ENCODE measurements at places on chromosomes 5 and 9.

DNA sequence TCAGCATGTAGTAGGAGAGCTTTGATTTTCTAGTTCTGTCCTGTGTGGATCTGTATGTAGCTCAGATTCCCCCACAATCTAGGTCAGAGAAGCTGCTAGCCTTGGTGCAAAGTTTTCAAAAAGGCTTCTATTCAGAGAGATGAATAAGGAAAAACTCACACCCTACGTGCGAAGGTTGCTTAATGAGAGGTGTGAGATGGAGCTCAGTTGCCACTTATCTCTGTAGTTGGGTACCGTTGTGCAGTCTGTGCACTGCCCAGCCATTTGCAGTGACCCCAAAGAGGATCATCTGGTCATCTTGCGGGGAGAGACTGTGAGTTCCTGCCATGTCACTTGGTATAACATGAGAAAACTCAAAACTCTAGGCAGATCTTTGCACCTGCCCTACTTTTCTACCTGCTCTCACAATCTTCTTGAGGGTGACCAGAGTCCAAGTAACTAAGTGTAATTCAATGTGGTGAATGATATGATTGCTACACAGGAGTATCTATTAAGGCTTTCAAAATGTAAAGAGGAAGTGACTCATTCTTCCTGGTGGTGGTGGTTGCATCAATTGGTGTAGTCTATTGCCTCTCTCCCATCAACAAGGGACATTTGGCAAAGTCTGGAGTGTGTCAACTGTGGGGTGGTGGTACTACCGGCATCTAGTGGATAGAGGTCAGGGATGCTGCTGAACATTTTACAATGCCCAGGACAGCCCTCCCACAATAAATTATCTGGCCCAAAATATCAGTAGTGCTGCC lies 65.2 kb downstream of the TMC1 start:
- peak; percentile 6 for DNase-seq

DNA sequence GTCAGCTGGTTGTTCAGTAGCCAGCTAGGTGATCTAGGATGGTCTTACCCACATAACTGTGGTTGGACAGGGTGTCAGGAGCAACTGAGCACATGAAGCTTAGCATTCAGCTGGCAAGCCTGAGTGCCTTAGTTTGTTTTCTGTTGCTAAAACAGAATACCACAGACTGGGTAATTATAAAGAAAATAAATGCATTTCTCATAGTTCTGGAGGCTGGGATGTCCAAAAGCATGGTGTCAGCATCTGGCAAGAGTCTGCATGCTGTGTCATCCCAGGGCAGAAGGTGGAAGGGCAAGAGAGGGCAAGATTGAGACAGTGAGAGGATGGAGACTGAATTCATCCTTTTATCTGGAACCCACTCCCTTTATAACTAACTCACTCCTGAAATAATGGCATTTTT lies 921.5 kb downstream of the TLE4 start:
- no peak for DNase-seq

GRCh38 chr9:70007831-70008230 lies 35.8 kb upstream of the MAMDC2 start:
- no peak for DNase-seq

GRCh38 chr5:141508798-141509611 lies 20.1 kb downstream of the PCDHGC5 start:
- no peak for DNase-seq

DNA sequence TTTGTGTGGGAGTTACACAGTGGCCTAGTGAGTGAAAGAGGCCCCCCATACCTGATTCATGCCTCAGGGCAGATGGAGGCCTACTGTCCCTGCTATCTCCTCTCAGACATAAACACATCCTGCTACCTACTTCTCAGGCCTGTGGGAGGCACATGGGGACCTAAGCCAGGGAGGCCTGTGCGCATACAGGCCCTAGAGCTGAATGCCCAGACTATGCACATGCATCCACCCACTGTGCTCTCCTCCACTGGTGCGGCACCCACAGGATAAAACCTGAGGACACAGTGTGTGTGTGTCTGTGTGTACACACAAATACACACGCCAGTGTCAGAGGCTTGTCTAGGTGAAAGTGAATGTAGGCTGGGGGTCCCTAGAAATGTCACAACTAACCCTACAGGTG lies 1.4 kb downstream of the PAX5 start:
- no peak for DNase-seq

DNA sequence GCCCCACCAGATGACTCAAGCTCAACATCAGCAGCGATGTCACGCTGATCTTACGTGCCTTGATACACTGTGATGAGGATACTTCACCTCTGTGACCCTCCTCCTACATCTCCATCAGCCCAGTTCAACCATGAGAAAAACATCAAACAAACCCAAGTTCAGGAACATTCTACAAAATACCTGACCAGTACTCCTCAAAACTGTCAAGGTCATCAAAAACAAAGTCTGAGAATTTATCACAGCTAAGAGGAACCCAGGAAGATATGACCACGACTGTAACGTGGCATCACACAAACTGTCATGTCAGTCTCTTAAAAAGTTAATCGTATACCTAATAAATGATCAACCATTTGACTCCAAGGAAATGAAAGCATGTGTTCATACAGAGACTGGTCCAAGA lies 90.8 kb downstream of the COL23A1 start:
- no peak for DNase-seq

- no peak for DNase-seq
These were observed 26.1 kb upstream of the RNU6ATAC start for GRCh38 chr9:134190232-134191121.

- no peak for DNase-seq
These were observed 176.1 kb downstream of the GADD45G start for GRCh38 chr9:89780959-89781358.

DNA sequence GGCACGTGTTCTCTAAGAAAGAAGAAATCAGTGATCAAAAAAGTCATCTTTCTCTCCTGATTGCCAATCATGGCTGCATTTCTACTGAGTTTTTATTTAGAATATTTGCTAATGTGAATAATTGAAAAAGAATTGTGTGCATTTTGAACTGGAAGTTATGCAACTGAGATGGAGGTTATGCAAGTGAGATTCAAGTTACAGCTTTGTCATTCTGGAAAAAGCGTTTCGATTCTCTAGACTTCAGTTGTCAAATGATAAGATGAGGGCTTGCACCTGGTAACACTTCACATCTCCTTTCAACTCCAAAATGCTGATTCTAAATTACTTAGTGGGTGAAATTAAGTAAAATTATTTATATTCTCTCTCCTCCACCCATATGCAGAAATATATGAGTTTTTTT lies 36.4 kb downstream of the C6 start:
- DNase-seq = no peak

DNA sequence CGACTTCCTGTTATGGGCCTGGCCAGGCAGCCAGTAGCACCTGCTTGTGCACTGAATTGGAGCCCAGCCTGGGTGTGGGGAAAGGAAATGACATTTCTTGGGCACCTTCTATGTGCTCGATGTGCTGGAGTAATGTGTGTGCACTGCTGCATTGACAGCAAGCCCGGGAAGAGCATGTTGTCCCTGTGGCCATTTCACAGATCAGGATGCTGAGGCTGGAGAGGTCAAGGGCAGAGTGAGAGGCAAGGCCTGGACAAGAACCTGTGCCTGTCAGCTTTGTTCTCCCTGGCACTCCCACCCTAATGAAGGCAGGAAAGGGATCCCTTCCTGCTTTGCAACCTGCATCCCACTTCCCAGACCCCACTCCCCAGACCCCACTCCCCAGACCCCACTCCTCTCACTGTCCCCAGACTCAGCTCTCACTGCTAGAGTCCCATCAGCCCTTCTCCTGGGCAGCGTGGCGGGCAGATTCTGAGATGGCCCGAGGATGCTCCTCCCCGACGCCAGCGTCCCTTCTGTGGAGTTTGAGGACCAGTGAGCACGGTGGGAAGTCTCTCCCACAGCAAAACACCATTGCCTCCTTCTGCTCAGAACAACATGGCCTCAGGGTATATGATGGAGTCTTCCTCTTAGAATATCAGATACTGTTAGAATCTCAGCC lies 49.6 kb downstream of the BARX1 start:
- no peak for DNase-seq

DNA sequence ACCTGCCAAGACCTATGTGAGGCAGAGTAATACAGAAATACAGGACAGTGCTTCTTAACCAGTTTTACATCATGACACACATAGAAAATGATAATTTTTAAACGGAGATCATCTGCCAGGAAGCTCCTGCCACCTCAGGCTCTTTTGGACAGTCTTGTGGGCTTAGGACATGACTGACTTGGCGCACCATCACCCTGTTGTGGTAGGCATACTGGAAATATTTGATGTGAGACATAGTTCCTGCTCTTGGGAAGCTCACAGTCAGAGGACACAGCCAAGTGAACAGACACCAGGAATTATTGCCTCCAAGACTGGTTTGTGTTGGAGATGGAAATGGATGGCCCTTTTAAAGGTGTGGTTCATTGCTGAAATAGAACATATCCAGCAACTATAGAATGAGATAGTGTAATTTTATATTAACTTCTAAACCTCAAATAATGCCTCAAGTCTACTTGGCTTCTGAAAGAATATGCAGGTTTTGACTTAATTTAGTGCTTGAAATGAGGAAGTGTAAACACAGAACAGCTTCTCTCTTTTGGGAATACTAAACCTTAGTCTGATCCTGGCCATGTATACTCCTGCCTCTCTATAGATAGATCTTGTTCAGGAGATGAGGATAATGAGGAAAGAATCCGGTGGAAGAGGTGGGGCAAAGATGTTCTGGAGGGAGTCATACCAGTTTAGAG lies 19.7 kb downstream of the CPEB4 start:
- no peak for DNase-seq

GRCh38 chr5:168772316-168772961 lies 193.3 kb upstream of the PANK3 start:
- no peak for DNase-seq

DNA sequence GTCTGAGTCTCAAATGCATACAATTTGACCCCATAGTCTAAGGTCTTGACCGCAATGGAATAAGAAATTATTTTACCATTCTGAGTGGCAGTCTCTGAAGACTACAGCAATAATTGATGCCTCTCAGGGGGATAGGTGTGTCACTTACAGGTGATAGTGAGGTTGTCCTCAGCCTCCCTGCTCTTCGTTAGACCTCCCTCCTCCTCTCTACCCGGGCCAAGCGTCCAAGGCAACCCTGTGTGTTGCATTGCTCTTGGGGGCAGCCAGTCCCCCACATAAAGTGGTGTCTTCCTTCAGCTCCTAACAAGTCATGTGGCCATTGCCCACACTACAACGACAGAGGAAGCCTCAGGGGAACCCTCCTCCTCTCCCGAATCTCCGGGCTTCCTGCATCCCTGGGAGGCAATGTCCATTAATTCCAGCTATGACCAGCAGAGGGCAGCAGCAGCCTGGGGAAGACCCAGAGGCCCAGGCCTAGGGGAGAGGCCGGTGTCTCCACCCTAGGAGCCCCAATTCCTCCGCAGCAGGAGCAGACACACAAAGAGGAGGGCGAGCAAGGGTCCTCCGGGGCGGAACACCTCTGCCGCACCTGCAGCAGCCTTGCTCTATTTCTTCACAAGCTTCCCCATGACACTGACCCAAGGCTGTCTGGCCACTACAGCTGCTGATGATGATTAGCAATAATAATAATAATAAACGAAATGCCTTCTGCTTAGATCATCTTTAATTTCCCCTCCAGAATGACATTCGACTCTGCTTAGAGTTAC lies 134.8 kb downstream of the KCNIP1 start:
- peak; percentile 34 for DNase-seq

GRCh38 chr5:150302301-150303069 lies at the start of gene ARSI:
ARSI (minus strand) TSS chr5:150302905; CDS start chr5:150302373, 532 bp downstream.
- no peak for DNase-seq

- DNase-seq = no peak
These were observed 5.7 kb downstream of the QSOX2 start for GRCh38 chr9:136239983-136240330.

DNA sequence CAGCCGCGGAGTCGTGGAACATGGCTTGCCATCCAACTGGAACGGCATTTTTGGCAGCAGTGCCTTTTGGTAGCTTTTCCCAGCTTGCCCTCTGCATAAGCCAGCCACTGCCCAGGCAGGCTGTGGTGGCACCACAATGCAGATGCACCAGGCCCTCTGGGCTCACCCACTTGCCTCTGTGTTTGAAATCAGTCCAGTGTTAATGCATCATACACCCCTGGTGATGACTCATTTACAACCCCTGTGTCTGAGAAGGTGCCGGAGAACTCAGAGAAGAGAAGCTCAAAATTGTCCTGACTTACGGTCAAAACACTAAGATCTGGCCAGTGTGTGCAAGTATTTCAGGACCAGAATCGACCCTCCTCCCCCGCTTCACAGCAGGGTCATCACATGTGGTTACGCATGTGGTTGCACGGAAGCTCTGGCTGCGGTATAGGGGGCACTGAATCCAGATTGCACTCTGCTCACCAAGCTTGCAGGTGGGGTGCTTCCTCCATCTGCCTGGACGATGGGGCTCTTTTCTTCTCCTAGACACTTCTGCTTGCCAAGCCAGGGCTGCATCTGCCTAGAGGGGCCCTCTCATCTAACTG lies 66.5 kb upstream of the SMIM15 start:
- DNase-seq = peak; percentile 5

DNA sequence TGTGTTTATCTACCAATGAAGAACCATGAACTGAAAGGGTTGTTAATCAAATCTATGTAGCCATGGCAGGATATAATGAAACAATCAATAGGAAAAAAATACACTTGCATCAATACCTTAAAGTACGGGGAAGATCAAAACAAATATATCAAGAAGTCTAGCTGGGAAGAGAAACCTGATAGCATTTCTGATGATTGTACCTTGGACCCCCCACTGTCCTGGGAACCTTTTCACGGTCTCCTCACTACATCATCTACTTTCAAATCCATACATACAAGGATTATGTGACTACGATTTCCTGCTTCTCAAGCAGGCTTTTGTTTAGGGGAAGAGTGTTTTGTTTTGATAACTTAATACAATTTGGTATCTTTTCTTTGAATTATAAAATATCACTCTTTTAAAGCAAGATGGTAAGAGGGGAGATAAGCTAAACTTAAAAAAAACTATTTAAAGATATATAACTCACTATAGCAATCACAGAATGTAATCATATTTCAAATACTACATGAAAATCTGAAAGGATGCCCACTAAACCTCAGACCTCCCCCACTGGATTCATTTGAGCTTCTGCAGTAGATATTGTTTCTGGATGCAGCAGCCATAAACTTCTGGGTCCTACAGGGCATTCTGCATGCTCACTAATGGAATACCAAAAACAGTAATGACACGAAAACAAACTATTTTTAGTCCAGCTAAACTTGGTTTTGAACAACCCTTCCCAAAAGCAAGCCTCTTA lies 8.0 kb downstream of the EBF1 start:
- DNase-seq = no peak

DNA sequence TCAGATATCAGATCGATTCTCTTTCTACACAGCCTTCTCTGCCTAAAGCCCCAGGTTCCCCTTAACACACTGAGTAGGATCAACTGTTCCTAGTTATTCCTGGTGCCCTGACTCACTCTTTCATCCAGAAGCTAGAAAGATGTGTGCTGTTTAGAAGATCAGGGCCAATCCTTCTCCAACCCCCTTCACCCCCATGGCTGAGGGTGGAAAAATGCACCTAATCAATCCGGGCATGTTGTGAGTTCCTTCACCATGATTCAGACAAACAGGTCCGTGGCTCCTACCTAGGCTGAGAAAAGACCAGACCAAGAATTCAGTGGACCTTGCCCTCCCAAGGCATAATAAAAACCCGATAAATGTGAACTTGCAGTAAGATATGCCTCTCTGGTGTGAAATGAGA lies 85.4 kb upstream of the EQTN start:
- DNase-seq = no peak

GRCh38 chr5:39164016-39164415 lies 55.3 kb downstream of the FYB1 start:
- DNase-seq = no peak

- DNase-seq = no peak
These were observed 9.0 kb downstream of the C9 start for GRCh38 chr5:39355324-39355723.

- DNase-seq = no peak
These were observed 116.8 kb upstream of the COX7C start for GRCh38 chr5:86500947-86501346.

All from stimulated activated CD8-positive, alpha-beta memory T cell treated with anti-CD3 and anti-CD28 coated beads, Interleukin-15, amount 100 ng/mL, for 48 hours (primary cell).